ENCODE measurements at places on chromosomes 1 and 21.

GRCh38 chr1:213737398-213738035 lies 250.3 kb upstream of the PROX1 start:
- DNase-seq, result no peak

DNA sequence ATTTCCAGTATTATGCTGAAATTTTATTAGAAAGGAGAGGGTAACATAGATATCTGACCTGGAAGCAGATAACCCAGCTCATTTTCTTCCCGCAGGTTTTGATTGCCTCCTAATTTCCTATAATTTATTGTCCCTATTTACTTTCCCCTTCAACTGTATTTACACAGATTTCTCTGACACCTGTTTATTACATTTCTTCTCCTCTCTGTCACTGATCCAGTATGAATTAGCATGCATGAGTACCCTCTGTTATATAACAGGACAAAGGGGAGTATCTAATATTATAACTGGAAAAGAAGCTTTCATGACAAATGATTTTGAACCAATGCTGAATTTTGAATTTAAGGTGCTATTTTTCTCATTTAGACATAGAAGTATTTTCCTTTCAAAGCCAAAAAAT lies 37.4 kb downstream of the DENND1B start:
- no peak for DNase-seq

DNA sequence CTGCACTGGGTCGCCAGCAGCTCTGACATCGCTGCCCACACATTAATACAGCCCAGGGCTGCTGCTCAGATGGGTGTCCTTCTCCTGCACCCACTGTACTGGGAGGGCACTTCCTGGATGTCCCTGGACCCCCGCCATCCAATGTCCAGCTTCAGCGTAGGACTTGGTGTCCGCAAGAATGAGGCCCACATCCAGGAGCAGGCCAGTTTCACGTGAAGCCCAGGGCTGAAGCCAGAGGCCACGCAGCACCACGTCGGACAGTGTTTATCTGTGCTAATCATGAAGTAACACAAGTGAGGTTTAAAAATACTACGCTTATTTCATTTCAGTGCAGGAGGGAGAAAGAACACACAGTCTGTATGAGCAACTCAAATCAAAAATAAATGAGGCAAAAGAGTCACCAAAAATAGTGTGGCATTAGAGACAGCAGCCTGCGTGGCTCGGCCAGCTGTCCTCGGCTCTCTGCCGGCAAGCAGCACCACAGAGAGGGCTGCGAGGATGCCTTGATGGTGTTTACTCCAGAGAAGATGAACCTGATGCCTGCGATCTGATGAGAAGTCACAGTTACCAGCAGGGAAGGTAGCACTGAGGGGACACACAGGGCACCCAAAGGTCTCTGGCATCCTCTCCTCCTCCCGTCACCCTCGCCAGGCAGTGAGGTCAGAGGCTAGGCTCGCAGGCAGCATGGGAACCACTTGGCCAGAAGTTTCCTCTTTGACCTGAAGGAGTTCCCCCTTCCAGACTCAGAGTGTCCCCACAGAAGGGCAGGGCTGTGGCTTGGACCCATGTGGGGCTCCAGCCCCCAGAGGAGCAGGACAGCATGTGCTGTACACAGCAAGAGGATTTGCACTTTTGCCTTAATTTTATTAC lies 22.1 kb upstream of the NPHP4 start:
- no peak for DNase-seq

- DNase-seq, result no peak
Observed at GRCh38 chr1:99728494-99729235, 37.8 kb downstream of the FRRS1 start.

DNA sequence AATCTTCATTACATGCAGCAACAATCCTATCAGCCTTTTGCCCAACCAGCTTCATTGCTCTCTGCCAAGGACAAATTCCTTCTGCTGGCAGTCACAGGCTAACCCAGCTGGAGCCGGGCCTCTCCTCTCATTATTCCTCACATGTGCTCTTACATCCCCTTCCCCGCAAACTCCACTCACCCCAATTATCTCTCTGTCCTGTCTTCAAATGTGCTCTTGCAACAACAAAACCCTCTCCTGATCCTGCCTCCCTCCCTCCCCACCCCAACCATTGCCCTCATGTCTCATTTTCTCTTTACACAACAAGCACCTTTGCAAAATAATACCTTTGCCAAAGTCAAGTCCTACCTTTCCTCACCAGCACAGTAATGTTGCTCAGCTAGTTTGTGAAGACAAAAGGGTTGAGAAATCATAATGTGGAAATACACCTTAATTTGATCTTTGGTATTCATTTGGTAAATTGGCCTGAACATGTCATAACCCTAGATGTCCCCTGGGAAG lies 36.0 kb upstream of the DHCR24 start:
- DNase-seq, result no peak

All from stimulated activated CD8-positive, alpha-beta memory T cell treated with anti-CD3 and anti-CD28 coated beads, Interleukin-15, amount 100 ng/mL, for 24 hours (primary cell).